ENCODE measurements at places on chromosomes 3 and 15. TPM values are rescaled to one million over a fixed set of nuclear protein-coding genes. Genes with fewer than 3 reads are reported as not detected.

- H3K27ac ChIP-seq: no peak overlapping the region
- DNase-seq: no peak
- no peaks in the 10 kb centered on the region for H3K27me3 ChIP-seq
- H3K36me3 ChIP-seq: no peaks in the 10 kb centered on the region
- peaks cover 12% of the 10 kb centered on the region for H3K4me1 ChIP-seq
These were observed 20.2 kb upstream of the GPX1 start for GRCh38 chr3:49378249-49378895.

- peak overlapping the region; percentile 96 for H3K27ac ChIP-seq
- peak overlapping the region; percentile 87 for H3K4me3 ChIP-seq
- DNase-seq: no peak
- no peaks in the 10 kb centered on the region for H3K36me3 ChIP-seq
These were observed 8.9 kb downstream of the TPM1 start for GRCh38 chr15:63051156-63052066.

- no peaks in the 10 kb centered on the region for H3K36me3 ChIP-seq
- no peaks in the 10 kb centered on the region for H3K4me1 ChIP-seq
- H3K4me3 ChIP-seq: no peak overlapping the region
- no peak overlapping the region for H3K27ac ChIP-seq
- H3K27me3 ChIP-seq: no peaks in the 10 kb centered on the region
- no peak for DNase-seq
These were observed 14.7 kb downstream of the CCR1 start for GRCh38 chr3:46193436-46193835.

DNA sequence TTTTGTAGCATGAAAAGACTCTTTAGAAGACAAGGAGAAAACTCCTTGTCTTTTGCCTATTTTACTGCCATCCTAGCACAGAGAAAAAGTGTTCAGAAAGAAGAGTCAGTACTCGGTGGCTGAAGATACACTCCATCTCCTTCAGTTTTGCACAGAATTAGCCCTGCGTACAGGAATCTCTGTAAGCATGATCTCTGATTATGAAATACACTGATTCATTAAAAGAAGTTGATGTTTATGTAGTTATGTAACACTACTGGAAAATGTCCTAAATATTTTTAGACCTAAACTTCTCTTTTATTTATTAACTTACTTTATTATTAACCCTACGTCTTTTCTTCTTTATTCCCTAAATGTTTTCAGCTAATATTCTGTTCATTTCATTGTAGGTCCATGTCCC lies 138.4 kb downstream of the LEKR1 start:
- H3K27ac ChIP-seq: no peak overlapping the region
- no peaks in the 10 kb centered on the region for H3K36me3 ChIP-seq
- H3K27me3 ChIP-seq: no peaks in the 10 kb centered on the region
- DNase-seq: no peak
- no peaks in the 10 kb centered on the region for H3K4me1 ChIP-seq

- H3K27ac ChIP-seq: no peak overlapping the region
- H3K4me3 ChIP-seq: no peak overlapping the region
- H3K27me3 ChIP-seq: no peaks in the 10 kb centered on the region
- no peaks in the 10 kb centered on the region for H3K4me1 ChIP-seq
- H3K36me3 ChIP-seq: no peaks in the 10 kb centered on the region
These were observed 101.6 kb upstream of the PRR23E start for GRCh38 chr3:127091376-127091775.

DNA sequence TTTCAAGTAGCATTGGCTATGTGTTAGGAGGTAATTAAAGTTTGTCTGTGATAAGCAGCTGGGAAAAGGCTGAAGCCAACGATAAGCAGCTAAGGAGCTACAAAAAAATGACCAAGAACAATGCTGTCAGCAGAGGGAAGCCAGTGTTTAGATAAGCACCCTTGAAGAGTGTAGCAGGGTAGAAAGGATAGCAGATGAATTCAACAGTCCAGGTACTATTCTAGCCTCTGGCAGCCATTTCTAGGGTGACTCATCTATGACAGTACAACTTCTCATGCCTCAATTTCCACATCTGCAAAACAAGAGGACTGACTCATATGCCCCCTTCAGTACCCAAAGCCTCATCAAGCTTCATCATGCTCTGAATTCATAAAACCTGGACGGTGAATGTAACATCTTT lies 617.6 kb upstream of the UBE2E2 start:
- no peaks in the 10 kb centered on the region for H3K4me1 ChIP-seq
- H3K4me3 ChIP-seq: no peak overlapping the region
- no peak overlapping the region for H3K27ac ChIP-seq
- DNase-seq: no peak
- H3K36me3 ChIP-seq: no peaks in the 10 kb centered on the region
- H3K27me3 ChIP-seq: no peaks in the 10 kb centered on the region

DNA sequence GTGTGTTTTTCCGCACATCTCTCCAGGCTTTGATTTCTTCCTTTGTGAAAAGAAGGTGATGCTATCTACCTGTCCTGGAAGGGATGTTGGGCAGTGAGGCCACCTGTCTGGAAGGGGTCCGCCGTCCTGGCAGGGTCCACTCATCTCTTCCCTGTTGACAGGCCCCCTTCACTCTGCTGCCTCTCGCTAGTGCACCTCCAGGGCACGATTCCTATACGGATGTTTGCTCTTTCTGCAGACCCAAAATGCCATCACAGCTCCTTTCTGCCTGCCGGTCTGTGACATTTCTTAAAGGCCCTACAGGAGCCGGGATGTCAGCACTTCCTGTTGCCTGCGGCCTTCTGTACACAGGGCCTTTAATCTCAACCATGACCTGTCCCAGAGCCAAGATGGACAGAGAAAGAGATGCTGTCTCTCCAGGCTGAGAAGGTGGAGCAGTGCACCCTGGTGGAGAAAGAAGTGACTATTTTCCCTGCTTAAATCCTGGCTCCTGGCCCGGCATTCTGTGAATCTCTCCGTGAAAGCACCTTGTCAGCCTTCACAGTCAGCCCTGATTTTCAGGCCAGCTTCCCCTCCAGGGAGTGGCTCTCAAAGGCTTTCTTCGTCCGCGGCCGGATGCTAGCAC lies 7.4 kb downstream of the FAM3D start:
- H3K27me3 ChIP-seq: no peaks in the 10 kb centered on the region
- no peaks in the 10 kb centered on the region for H3K4me1 ChIP-seq
- no peak overlapping the region for H3K4me3 ChIP-seq
- peak; percentile 46 for DNase-seq
- no peaks in the 10 kb centered on the region for H3K36me3 ChIP-seq
- peak overlapping the region; percentile 66 for H3K27ac ChIP-seq

- no peak for DNase-seq
- no peak overlapping the region for H3K4me3 ChIP-seq
- H3K27me3 ChIP-seq: no peaks in the 10 kb centered on the region
- H3K36me3 ChIP-seq: no peaks in the 10 kb centered on the region
These were observed 72.0 kb downstream of the PDZRN3 start for GRCh38 chr3:73552700-73553099.

GRCh38 chr3:86921971-86922680 lies 68.8 kb downstream of the VGLL3 start:
- no peaks in the 10 kb centered on the region for H3K4me1 ChIP-seq
- no peak overlapping the region for H3K4me3 ChIP-seq

- H3K36me3 ChIP-seq: peaks cover 5% of the 10 kb centered on the region
- no peaks in the 10 kb centered on the region for H3K27me3 ChIP-seq
- H3K4me3 ChIP-seq: no peak overlapping the region
- DNase-seq: no peak
These were observed 198.6 kb upstream of the SLC2A2 start for GRCh38 chr3:171225165-171225564.

DNA sequence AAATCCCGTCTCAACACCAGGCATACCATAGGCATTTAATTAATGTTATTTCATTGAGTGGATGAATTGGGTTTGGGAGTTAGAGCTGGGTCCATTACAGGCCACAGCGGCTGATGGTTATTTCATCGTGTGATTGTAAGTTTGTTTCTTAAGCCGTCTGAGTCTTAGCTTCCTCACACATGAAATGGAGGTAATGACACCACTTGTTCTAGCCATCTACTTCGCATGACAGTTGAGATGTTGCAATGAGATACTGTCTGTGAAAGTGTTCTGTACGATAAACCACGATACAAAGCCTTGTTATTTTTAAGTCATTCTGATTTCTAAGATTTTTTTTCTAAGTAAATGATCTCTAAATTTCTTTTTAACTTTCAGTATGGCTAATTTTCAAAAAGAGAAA lies 8.6 kb upstream of the TP63 start:
- no peak overlapping the region for H3K27ac ChIP-seq
- DNase-seq: no peak
- H3K4me1 ChIP-seq: no peaks in the 10 kb centered on the region
- H3K36me3 ChIP-seq: no peaks in the 10 kb centered on the region
- H3K27me3 ChIP-seq: no peaks in the 10 kb centered on the region

DNA sequence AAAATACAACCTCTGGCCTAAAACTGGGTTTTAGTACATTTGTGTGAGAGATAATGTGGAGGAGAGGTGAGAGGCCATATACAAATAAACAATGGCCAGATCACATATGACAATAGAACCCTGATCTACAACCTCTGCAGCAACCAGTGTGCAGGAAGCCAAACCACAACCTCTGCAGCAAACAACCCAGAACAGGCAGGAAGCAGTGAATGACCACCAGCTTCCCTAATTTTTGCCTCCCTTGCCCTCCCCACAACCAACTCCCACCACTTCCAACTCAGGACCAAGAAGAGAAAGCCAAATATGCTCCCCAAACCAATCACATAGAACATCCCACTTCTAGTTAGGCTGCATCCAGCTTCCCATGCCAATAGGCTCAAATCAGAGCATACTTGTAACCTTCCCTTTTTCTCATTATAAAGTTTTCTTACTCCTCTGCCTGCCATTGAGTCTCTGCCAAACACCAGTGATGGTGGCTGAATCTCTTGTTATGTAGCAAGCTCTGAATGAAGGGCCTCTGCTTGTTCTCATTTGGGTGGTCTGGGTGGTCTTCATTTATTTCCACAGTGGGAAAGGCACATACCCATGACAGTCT lies 102.6 kb upstream of the GAP43 start:
- H3K4me3 ChIP-seq: no peak overlapping the region
- H3K27me3 ChIP-seq: no peaks in the 10 kb centered on the region
- H3K27ac ChIP-seq: no peak overlapping the region
- H3K4me1 ChIP-seq: no peaks in the 10 kb centered on the region
- no peak for DNase-seq

DNA sequence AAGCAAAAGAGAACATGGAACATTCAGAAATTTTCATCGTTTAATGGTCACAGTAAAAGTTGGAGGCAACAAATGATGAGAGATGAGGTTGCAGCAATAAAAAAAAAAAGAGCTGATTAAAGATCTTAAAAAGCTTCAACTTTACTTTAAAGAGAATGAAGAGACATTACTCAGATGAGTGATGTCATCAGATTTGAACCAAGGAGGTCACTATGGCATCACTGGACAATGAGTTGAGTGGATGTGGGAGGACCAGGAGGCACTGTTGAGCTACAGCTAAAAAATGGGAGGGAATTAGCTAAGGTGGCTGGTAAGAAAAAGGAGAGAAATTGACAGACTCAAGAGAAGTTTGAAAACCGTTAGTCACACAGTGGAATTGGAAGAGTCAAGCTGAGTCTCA lies 138.4 kb downstream of the SST start:
- no peak overlapping the region for H3K27ac ChIP-seq
- DNase-seq: no peak
- no peak overlapping the region for H3K4me3 ChIP-seq
- H3K27me3 ChIP-seq: no peaks in the 10 kb centered on the region
- H3K36me3 ChIP-seq: no peaks in the 10 kb centered on the region
- H3K4me1 ChIP-seq: no peaks in the 10 kb centered on the region

DNA sequence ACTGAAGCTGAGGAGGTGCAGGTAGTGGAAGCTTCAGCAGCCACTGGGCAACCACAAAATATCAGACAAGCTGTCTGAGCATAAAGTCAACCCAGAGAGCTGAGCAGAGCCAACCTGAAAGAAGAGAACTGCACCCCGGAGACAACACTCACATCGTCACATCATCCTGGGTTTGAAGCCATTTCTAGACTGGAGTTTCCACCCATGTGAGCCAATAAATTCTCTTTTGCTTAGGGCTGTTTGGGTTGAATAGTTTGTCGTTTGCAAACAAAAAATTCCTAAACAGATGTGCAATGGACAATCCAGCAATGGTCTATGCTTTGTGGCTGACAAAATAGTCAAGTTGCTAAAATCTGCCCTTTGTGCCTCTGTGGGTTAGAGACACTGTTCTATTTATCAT lies 15.3 kb upstream of the RAD18 start:
- no peaks in the 10 kb centered on the region for H3K36me3 ChIP-seq
- DNase-seq: no peak
- H3K4me1 ChIP-seq: peaks cover 7% of the 10 kb centered on the region
- no peak overlapping the region for H3K27ac ChIP-seq
- H3K27me3 ChIP-seq: no peaks in the 10 kb centered on the region
- H3K4me3 ChIP-seq: no peak overlapping the region

- no peaks in the 10 kb centered on the region for H3K4me1 ChIP-seq
- no peaks in the 10 kb centered on the region for H3K36me3 ChIP-seq
- no peak overlapping the region for H3K4me3 ChIP-seq
- DNase-seq: no peak
- no peak overlapping the region for H3K27ac ChIP-seq
These were observed 175.5 kb downstream of the POLR2M start for GRCh38 chr15:57881972-57882371.

GRCh38 chr15:75758071-75758872 lies 45.6 kb upstream of the CSPG4 start:
- H3K27ac ChIP-seq: peak overlapping the region; percentile 81
- H3K4me1 ChIP-seq: no peaks in the 10 kb centered on the region
- H3K4me3 ChIP-seq: peak overlapping the region; percentile 58
- DNase-seq: peak; percentile 95

GRCh38 chr15:94174399-94174802 lies 57.0 kb upstream of the MCTP2 start:
- no peak overlapping the region for H3K4me3 ChIP-seq
- no peaks in the 10 kb centered on the region for H3K36me3 ChIP-seq
- H3K27ac ChIP-seq: no peak overlapping the region
- no peaks in the 10 kb centered on the region for H3K27me3 ChIP-seq
- no peak for DNase-seq

The DLEC1 gene
- total RNA-seq: 0.83 TPM

The SAMD7 gene
- total RNA-seq: not detected

The ZCWPW2 gene
- not detected for total RNA-seq

The FAIM gene
- total RNA-seq: 10.7 TPM

The ANKDD1A gene
- total RNA-seq: 4.2 TPM

The GOLGA8R gene
- total RNA-seq: 4.9 TPM

The ANKRD34C gene
- total RNA-seq: not detected

The CPN2 gene
- not detected for total RNA-seq

The MAGEF1 gene
- 11.3 TPM for total RNA-seq

Data from Peyer's patch (tissue), 4 donors.